ENCODE measurements at places on chromosomes 3 and 15.

DNA sequence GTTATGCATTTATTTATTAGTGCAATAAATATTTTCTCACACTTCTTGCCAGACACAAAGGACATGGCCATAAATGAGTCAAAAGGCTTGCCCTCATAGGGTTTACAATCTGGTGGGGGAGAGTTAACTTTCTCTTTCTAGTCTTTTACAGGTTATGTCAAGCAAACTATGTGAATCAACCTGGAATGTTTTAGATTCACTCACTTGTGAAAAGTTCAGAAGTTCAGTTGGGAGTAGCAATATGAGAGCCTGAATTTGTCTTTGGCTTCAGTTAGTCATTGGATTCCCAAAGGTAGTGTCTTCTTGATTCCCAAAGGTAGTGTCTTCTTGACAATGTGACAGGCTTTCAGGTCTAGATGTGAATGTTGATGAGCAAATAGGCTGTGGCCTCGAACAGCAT lies 264.8 kb downstream of the SOX2 start:
- no peak for DNase-seq

DNA sequence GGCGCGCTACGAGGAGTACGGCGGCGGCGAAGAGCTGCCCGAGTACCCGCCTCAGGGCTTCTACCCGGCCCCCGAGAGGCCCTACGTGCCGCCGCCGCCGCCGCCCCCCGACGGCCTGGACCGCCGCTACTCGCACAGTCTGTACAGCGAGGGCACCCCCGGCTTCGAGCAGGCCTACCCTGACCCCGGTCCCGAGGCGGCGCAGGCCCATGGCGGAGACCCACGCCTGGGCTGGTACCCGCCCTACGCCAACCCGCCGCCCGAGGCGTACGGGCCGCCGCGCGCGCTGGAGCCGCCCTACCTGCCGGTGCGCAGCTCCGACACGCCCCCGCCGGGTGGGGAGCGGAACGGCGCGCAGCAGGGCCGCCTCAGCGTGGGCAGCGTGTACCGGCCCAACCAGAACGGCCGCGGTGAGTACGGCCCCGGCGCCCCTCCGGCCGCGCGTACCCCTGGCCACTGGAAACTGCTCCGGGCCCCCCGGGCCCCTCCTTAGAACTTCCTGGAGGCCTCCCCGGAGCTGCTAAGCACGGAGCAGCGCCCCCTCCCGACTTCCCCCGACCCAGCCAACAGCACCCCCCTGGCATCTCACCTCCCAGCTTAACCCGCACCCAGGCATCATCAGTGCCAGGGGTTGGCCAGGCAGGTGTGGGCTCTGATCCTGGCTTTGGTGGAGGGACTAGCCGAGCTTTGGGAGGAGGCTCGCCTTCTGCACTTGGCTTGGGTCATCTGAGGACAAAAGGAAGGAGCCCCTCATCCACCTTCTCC lies 1.4 kb downstream of the LOXL1 start:
- DNase-seq, result peak; percentile 77

- DNase-seq, result no peak
Measured at GRCh38 chr3:54547051-54547450, 380.8 kb downstream of the LRTM1 start.

DNA sequence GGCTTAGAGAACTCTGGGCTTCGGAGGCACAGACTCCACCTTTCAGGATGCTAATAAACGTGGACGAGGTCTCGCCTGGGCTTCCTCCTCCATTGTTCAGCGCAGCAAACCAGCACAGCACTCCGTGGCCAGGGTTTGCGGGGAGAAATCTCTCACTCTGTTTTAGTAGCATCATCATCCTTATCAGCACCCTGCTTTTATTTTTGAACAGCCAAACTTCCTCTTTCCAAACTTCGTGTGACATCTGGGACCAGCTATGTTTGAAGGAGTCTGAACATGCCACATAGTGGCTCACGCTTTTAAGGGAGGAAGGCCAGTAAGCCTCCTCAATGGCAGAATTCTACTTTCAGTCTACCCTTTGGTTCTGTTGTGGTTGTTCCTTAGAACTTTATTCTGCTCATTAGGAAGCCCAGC lies 149.0 kb downstream of the PGPEP1L start:
- no peak for DNase-seq

GRCh38 chr15:72774696-72775383 lies 8.7 kb downstream of the ADPGK start:
- no peak for DNase-seq

GRCh38 chr15:47404877-47405276 lies 312.4 kb upstream of the SEMA6D start:
- DNase-seq, result no peak

GRCh38 chr3:71438904-71439303 lies 144.6 kb downstream of the FOXP1 start:
- DNase-seq, result no peak

DNA sequence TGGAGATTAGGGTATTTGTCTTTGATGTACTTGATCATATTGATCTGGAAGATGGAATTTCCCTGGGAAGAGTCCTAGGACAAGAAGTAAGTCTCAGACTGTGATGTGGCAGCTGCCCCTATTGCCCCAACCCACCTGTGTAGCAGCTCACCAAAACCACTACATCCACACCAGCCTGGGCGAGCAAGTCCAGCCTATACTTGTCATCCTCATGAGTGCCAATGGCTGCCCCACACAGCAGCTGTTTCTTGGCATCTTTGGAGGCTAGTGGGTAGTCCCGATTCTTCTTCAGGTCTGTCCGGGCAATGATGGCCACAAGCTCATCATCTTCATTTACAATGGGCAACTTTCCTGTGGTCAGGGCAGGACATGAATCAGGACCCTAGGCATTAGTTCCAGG lies 2.7 kb downstream of the IMPDH2 start:
- DNase-seq, result no peak

DNA sequence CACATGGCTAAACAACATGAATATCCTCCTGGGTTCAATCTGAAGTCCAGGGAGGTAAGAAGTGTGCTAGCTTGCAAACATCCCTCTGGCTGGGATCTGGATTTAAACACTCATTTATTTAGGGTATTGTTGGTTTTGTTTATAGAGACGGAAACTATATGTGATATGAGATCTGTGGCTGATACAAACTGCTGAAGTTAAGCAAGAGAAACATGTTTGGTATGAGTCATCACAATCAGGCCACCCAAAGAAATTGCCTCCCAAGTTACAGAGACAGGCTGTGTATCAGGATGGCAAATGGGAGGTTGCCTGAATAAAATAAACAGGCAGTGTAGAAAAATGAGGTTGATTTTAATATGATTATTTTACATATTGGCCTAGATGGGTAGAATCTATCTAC lies 562.1 kb downstream of the IGSF11 start:
- DNase-seq, result no peak

GRCh38 chr15:84921121-84921520 lies 36.7 kb downstream of the SLC28A1 start:
- no peak for DNase-seq

GRCh38 chr15:54519577-54519976 lies 541.3 kb downstream of the UNC13C start:
- DNase-seq, result no peak

DNA sequence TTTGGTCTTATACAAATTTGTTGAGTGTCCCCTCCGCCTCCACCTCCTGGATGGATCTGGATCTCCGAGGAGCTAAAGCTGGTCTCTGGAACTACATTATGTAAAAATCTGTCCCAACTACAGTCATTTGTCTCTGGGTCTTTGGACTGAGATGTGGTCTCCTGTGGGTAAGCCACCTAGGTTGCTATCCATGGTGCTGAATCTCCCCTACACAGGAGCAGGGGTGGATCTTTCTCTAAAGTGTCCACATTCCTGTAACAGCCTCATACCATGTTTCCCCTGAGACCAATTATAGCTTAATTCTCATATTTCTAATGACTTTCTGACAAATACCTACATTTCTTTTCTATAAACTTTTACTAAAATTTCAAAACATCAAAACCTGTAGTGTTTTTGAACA lies 625.8 kb downstream of the TAFA4 start:
- DNase-seq, result no peak

DNA sequence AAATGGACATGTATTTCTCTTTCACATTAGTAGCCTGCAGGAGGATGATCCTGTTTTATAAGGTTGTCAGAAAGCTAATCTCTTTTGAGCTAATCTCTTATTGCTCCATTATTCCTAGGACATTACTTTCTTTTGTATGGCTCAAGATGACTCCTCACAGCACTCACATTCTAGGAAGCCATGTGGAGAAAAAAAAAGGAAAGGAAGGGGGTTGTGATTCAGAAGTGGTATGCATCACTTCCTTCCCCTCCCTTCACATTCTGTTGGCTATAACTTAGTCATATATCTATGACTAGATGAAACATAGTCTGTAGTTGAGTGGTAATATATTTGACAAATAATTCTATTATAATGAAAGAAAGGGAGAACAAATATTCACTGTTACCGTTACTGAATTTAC lies 168.8 kb upstream of the TTC14 start:
- DNase-seq, result no peak

GRCh38 chr15:101111570-101112262 lies 140.1 kb downstream of the CHSY1 start:
- no peak for DNase-seq

DNA sequence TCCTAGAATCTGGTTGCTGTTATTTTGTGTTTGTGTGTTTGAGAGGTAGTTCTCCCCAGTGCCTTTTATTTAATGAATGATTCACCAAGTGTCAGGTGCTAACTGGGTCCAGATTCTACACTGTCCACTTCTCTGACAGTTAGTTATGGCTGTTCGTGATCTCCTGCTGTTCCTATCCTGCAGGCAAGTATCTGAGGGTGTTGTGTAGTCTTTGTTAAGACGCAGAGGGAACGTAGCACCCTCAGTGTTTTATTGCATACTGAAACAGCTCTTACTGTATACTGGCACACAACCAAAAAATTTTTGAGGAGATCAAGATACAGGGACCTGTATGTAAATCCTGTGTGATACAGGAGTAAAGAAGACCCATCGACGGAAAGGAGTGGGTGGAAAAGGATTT lies 1271.3 kb downstream of the ROBO1 start:
- no peak for DNase-seq

GRCh38 chr15:80926126-80926525 lies 63.5 kb downstream of the MESD start:
- no peak for DNase-seq

- no peak for DNase-seq
Measured at GRCh38 chr3:179971280-179971679, 65.5 kb downstream of the PEX5L start.

DNA sequence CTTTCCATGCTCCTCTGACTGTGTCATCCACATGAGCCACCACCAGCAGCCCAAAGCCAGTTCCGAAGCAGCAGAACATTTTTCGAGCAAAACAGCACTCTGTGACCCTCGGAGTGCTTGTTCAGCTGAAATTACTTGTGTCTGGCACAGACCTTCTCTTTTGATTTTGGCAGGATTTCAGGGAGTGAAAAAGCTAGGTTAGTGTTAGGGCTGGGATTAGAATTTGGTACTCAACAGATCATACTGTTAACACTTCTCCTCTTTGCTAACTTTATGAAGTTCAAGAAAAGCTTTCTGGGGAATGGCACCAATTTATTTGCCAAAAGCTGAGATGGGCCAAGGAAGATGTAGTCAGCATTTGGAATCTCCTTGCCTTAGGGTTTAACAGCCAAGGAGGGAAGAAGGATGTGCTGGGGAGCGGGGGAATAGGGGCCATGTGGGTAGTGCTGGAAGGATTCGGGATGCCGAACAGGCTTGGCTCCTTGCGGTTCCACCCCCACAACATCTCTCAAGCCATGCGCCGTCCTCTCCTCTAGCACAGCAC lies 55.1 kb upstream of the TRA2B start:
- no peak for DNase-seq

GRCh38 chr3:18087988-18088387 lies 337.2 kb downstream of the SATB1 start:
- DNase-seq, result no peak

DNA sequence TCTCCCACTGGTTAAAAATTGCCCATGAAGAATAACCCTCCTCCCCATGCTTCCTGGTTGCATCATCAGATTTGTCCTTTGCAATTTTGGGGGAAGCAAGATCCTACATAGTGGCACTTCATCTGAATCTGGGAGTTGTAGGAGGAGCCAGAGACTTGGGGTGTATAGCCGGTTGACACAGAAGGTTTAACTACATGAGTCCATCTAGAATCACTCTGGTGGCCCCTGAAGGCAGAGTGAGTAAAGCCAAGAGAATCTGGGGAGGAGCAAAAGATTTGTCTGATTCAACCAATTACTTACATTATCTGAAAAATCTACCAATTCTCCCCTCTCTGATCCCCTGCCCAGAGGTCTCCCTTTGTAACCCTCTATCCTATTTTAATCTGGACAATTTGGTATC lies 50.1 kb downstream of the SYN2 start:
- DNase-seq, result no peak

DNA sequence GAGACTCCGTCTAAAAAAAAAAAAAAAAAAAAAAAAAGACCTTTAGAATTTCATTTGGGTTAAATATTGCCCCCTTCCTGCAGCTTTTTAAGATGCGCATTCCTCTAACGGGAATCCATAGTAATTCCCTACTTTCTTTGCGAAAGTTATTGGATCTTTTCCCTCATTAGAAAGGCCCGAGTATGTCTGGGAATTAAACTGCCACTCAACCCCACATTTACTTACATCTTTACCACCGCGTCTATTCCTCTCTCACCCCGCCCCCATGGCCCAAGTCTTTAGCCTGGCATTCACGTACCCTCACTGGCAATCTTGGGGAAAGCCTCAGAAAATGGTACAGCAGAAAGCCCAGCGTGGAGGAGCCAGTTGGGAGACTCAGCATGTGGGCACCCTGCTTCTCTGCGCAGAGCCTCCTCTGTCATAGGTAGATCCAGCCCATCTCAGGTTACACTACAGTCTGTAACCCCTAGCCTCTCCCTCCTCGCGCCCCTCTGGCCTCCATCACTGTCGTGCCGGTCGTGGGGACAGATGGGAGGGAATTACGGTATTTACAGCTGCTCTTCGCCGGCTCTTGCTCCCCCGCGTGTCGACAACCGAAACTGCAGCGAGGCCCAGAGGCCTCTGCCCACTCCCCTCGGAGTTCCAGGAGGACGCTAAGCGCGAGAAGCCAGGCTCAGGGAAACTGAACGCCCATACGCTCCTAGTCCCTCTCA lies 6.4 kb upstream of the ANKDD1A start:
- DNase-seq, result peak; percentile 77

DNA sequence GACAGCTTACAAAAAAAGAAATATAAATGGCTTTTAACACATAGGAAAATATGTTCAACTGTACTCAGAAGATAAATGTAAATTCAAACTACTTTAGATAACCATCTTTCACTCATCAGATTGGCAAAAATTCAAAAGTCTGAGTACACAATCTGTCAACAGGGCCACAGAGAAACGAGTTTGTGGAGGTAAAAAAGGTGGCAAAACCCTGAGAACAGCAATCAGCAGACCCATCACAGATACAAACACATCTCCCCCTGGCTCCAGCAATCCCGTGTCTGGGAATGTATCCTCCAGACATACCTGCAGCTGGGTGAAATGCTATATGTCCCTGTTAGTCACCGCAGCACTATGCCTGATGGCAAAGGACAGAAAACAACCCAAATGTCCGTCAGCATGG lies 149.5 kb downstream of the OSBPL10 start:
- DNase-seq, result no peak

- no peak for DNase-seq
Measured at GRCh38 chr3:120516136-120516535, 65.3 kb upstream of the FSTL1 start.

DNA sequence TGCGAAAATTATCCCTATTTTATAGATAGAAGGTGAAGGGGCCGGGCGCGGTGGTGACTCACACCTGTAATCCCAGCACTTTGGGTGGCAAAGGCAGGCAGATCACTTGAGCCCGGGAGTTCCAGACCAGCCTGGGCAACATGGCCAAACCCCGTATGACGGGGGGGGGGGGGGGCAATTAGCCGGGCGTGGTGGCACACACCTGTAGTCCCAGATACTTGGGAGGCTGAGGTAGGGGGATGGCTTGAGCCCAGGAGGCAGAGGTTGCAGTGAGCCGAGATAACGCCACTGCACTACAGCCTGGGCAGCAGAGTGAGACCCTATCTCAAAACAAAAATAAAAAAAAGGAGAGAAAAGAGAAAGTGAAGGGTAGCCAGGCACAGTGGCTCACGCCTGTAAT lies 1.4 kb downstream of the AAGAB start:
- no peak for DNase-seq

All from activated T-cell treated with anti-CD3 and anti-CD28 coated beads for 48 hours (primary cell).